CD4-positive, alpha-beta T cell treated with Interleukin-15 for 4 hours (primary cell): ENCODE measurements at places on chromosomes 2 and 18.

DNA sequence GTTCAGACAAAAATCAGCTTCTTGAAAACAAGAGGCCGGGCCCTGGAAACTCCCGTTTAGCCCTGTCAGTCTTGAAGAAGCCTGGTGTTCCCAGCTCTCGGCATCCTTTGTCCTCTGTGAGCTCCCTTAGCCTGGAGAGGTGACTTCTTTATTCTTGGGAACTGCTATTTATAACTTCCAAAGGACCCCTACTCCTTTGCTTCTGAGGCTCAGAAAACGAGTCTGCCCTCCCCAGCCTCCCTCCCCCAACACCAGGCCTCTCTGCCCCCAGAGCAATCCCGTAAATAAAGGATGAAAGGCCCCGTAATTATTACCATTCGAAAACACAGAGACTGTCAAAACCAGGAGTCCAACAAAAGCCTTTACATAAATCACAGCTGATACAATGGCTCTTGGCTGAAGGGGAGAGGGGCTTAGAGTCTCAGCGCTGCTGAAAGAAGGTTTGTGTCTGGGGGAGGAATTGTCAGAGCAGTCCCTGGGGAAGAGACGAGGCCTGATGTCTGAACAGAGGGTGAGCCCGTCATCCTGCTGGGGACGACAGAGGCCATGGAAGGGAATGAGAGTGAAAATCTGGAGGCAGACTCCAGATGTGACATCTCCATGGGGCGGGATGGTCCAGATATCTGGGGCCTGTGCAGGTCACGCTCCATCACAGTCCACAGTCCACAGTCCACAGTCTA, 283.0 kb downstream of the MYCN start:
- DNase-seq = no peak

GRCh38 chr2:120874888-120875275, 139.2 kb downstream of the GLI2 start:
- DNase-seq = no peak

DNA sequence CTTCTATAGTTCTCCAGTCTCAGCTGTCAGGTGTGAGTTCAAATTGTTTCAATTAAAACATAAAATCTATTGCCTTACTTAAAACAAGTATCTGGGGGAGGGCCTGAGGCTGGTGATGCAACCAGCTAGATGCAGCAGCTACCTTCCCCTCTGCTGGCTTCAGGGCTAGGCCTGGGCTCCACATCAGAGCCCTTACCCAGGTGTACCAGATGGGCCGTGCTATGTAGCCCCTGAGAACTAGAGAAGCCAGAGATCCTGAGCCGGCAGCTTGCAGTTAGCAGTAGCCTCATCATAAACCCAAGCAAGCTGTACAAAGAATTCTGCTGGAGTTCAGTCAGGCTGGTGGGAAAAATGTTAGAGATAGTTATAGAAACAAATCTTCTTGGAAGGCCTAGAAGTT, 97.7 kb upstream of the ACAA2 start:
- DNase-seq = no peak

DNA sequence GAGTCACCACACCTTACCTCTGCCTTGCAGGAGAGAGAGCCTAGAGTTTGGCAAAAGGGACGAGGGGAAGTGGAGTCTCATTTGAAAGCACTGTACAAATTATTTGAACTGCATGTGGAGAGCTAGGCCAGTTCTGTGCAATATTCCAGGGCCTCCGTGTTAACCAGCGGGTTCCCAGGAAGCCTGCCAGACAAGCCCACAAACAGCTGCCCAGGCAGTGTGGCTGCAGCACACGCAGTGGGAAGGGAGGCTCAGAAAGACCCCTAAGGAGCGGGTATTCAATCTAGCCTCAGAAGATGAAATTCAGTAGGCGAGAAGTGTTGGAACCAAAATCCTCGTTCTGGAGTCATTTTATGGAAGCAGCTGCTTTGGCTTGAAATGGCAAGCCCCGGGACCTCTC, 30.7 kb downstream of the CNGA3 start:
- no peak for DNase-seq

DNA sequence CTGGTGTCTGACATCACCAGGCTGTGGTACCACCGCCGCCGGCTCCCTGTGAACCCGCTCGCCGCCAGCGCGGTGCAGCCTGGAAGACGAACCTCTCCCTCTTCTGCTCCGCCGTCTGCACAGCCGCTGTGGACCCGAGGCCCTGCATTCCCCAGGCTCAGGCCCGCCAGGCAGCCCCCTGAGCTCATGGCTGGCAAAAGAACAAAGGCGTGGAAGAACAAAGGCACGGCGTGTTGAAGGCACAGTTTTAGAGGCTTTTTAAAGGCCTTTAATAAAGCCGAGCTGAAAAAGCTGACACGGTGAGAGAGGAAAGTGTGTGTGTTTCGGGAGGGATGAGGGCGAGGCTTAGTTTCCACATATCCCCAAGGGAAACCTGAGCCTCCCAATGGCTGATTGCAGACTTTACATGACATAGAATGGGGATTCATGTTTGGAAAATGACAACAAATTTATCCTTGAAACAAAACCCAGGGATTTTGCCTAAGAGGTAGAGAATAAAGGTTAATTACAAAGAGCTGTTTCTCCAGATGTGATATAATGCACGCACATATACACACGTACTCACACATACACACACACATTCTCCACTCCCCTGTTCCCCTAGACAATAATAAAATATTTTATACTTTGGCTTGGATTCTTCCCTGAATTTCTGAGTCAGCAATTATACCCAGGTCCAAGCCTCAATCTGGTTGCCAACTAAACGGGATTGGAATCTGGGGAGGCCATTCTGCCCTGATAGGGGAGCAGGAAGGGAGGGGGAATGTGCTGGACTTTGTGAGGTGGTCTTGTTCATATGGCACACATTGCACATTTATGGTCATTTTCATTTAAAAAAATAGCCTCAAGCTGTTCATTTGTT, 39.7 kb downstream of the RFX8 start:
- no peak for DNase-seq

- no peak for DNase-seq
These were observed 46.4 kb downstream of the PROC start for GRCh38 chr2:127464470-127465257.

GRCh38 chr2:145524303-145524702, 1004.4 kb upstream of the ZEB2 start:
- DNase-seq = no peak

- no peak for DNase-seq
These were observed 186.5 kb downstream of the LNPK start for GRCh38 chr2:175815537-175815936.

DNA sequence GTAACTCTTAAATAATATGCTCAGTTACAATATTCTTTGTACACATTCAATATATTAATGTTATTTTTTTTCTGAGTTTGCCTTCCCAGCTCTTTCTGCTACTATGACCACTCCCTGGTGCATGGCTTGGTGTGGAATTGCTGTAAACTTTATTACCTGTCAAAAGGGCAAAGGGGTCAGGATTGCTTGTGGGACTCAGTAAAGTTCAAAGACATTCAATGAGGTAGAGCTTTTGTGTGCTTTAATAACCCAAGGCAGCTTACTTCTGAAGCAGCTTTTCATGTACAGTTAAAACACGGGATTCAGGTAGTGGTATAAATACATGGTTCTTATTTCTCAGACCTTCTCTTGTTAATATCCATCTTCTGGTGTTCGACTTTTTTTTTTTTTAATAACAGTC, 132.8 kb downstream of the MEIS1 start:
- DNase-seq = no peak

DNA sequence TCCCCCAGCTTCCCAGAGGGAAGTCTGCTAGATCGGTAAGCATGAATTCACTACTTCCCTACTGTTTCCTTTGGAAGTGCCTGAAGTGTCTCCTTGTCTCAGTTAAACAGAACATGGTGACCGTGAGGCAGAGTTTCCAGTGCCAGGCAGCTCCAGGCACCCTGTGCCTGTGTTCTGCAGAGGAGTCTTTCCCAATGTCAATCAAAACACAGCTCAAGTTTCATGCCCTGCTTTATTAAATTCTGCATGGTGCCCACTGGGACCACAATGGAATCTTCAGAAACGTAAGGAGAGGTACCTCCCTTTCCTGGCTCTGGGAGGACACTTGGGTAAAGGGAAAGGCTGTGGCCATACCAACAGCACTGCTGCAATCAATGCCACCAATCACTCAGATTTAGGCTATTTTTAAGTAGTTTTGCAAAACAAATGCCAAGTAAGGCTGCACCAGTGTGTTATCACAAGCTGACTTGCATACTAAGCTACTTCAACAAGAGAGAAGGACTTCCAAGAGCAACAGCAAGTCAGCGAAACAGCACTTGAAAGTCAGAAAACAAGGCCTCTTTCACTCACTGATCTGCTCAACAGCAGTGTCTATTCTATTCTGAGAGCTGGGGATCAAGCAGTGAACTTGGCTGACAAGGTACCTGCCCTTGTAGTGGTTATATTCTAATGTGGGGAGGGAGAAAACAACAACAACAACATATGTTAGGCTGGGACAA, 14.9 kb downstream of the LPIN2 start:
- no peak for DNase-seq

- DNase-seq = no peak
These were observed 291.4 kb downstream of the CCDC85A start for GRCh38 chr2:56475191-56475590.

DNA sequence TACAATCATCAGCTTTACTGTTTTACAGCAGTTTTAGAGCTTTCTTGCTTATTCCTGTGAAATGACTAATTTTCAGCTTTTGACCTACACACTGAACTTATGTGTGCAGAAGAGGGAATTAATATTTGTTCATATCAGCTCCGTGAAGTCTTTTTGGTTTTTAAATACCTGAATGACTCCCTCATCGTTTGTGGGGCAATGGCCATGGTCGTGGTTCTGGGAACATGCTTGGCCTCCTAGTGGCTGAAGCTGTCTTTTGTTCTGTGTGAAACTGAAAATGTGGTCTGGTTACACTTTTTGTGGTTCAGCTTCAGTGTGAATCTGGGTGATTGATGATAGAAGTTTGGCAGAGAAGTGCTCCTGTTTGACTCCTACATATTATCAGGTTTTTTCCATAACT, 408.1 kb downstream of the THSD7B start:
- no peak for DNase-seq

DNA sequence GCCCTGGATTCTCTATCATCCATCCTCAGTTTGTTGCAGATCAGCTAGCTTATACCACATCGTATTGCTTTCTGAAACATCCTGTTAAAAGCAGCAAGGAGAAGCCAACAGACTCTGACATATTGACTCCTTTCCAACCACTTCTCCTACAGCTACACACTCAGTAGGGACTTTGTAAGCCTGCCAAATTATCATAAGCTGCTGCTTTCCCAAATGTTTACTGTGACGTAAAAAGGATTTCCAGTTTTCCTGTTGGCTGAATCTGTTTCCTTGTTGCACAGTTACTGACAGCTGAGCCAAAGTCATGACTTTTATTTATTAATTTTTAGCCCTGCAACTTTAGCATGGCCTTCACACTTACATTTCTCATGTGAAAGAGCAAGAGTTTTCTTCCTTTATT, 294.3 kb downstream of the KCNJ3 start:
- DNase-seq = no peak

- DNase-seq = no peak
These were observed 36.1 kb upstream of the SCYGR1 start for GRCh38 chr2:227423656-227424499.

DNA sequence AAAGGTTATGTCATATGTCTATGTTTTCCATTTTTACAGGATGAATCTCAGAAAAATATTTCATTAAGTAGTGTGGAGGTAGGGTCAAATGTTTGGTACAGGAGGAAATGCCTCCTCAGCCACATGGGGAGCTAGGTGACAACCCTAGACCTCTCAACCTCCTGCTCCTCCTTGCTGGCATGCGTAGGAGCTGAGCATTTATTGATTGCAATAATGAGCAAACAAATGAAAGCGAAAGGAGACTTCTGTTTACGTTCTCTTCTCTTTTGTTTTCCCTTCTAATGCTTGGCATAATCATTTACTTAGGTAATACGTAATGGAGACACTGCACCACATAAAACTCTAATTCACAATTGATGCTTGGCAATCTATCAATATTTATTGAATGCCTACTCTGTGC, 95.1 kb upstream of the CCBE1 start:
- no peak for DNase-seq

DNA sequence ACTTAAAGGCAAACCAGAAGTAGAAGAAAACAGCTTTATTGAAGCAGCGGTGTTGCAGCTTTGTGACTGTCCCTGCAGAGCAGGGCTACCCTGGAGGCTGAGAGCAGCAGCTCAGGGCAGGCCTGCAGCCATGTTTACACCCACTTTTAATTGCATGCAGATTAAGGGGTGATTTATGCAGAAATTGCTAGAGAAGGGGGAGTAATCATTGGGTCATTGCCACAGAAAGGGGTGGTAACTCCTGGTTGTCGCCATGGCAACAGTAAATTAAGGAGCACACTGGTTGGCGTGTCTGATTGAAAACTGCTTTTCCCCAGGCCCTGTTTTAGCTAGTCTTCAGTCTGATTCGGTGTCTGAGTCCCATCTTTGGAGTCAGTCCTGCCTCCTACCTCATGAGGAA, 195.4 kb upstream of the HDAC4 start:
- no peak for DNase-seq

- no peak for DNase-seq
These were observed 24.5 kb downstream of the NIF3L1 start for GRCh38 chr2:200913654-200914053.

- no peak for DNase-seq
These were observed 37.2 kb downstream of the LRPPRC start for GRCh38 chr2:43958397-43959275.

DNA sequence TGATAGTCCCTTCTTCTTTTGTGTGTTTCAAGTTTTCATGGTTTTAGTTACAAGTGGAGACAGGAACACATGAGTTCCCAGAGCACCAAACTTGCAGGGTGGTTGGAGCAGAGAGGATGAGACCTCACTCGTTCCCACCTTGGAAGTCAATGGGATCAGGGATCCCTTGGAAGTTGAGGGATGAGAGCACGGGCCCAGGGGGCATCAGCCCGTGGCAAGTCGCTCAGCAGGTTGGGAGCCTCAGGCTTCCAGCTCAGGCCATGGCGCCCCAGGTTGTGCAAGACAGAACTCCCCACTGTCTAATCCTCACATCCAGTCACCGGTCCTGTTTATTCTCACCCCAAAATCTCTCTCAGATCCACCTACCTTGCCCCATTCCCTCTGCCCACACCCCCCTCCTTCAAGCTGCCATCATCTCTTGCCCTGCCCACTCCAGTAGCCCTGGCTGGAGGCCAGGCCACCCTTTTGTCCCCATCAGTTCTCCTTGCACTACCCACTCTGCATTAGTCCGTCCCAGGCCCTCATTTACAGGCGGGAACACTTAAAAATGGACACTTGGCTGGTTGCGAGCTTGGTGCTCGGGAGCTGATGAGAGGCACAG, 37.6 kb upstream of the FOSL2 start:
- no peak for DNase-seq

- DNase-seq = no peak
These were observed 193.4 kb downstream of the NBAS start for GRCh38 chr2:15367715-15368114.

DNA sequence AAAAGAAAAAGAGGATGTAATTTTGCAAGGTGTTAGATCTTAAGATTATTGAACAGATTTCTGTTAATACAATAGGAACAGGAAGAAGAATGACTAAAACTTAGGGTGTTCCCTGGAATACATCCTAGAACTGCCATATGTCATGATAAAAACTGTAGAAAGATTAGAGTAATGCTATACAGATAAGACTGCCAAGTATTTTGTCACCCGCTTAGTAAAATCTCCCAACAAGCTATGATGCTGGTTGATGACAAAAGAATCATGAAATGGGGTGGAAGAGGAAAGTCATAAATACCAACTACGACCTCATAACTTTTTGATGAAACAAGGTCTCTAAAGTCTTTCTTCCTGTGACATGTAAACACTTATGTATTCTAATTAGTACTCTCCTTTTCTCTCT, 163.6 kb upstream of the COL3A1 start:
- no peak for DNase-seq

GRCh38 chr2:44143701-44144100, 25.0 kb upstream of the PPM1B start:
- DNase-seq = no peak
